ENCODE measurements at places on chromosomes 3 and 15.

DNA sequence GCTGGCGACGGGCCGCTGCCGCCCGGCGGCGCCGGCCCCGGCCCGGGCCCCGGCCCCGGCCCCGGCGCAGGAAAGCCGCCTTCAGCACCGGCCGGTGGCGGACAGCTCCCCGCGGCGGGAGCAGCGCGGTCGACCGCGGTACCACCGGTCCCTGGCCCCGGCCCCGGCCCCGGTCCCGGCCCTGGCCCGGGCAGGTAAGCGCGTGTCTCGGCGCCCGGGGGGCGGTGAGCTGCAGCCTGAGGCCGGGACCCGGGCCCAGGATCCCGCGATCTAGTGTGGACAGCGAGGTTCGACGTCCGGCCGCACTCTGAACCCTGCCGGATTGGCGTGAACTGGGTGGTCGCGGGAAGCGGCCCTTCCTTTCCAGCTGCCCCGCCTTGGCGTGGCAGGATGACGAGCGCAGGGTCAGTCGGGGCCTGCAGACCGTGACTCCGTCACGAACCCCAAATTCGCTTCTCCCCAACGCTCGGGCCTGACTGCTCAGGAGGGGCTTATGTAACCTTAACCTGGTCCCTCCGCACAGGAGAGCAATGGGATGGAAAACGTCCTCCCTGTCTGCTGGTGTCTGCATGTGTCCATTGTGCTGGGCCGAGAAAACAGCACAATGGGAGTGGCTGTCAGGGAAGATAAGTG is 472 bp downstream of the BSN start:
- no peak for DNase-seq

DNA sequence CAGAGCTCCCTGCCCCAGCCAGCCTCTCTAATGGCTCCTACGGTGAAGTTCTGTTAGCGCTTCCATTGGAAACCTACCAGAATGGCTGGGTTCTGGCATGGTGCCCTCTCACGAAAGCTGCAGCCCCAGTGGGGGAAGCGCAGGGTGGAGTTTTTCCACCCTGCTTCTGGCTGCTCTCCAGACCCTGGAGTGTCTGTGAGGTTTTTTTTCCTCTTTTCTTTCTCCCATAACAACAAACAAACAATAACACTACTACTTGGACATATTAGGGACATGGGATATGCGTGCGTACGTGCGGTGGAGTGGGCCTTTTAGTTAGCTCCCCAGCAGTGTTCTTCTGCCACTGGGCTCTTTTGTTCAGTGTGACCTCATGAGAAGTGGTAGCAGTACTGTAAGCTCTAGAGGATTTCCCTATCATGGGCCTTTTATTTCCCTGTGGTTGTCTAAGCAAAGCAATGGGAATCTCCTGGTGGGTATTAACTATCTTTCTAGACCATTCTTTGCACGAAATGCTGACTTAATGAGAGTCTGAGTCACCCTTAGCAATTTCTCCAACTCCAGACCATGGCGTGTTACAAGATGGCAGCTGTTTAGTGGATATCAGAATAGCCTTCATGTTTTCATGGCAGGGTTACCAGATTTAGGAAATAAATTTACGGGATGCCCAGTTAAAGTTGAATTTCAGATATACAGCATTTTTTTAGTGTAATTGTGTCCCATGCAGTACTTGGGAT is 161.9 kb downstream of the FNDC3B start:
- DNase-seq = no peak

DNA sequence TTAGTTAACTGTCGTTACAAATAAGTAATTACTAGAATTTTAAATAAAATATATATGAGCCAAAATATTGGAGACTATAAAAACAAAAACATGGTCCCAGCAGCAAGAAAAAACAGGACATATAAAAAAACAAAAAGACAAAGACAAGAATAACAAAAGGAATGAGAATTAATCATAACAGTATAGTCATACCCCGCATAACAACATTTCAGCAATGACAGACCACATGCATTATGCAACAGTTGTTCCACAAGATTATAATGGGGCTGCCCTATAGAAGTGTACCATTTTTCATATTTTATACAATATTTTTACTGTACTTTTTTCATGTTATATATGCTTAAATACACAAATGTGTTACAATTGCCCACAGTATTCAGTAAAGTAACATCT is 5.6 kb downstream of the HLTF start:
- no peak for DNase-seq

GRCh38 chr15:41881920-41882688 is 11.7 kb downstream of the SPTBN5 start:
- no peak for DNase-seq

GRCh38 chr3:147417551-147418295 is 8.6 kb downstream of the ZIC1 start:
- no peak for DNase-seq

GRCh38 chr15:97096303-97096835 is 765.9 kb downstream of the NR2F2 start:
- DNase-seq = no peak

DNA sequence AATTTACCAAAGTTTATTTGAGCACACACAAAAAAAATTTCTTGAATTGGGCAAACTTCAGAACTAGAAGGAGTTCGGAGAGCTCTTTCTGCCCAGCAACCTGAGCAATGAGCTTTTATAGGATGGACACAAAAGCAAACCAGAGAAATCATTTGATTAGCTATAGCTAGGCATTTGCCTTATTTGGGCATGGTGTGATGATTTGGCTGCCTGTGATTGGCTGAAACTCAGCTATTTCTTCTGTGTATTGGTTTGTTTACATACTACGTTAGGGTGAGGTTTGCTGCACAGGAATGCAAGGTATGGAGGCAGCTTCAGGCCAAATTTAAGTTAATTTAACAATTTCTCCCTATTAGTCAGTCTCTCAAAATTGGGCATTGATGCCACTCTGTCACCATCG is 65.1 kb downstream of the NEK11 start:
- no peak for DNase-seq

DNA sequence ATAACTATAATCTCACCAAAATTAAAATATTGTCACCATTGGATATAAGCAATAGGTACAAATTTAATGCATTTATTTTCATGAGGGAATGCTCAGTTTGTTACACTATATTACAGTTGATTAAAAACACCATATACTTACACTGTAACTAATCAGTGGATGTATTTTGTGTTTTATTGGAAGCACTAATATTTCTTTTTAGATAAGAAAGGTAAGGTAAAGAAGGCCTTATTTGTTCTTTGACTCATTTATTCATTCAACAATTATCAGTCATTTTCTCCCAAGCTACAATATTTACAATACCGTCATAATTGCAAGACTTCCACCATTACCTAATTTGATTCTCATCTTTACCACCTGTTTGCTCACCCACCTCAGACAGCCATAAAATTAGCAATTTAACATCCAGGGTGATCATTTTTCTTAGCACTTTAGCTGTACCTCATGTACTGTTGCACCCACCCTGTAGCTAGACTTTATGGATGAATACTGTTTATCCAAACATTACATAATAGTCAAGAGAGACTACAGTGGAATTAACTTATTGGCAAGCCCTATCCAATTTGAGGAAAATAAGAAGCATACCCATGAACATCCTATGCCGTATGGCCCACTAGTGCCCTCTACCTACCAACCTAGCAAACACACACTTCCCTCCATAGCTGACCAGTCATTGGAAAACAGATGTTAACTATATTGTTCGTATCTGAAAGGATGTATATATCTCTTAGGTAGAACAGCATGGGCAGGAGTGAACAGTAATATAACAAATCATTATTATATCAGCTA is 229.6 kb downstream of the BBX start:
- DNase-seq = no peak

GRCh38 chr3:153889905-153890334 is 231.3 kb upstream of the ARHGEF26 start:
- DNase-seq = no peak

- DNase-seq = no peak
These were observed 73.1 kb downstream of the TFG start for GRCh38 chr3:100782348-100782747.

DNA sequence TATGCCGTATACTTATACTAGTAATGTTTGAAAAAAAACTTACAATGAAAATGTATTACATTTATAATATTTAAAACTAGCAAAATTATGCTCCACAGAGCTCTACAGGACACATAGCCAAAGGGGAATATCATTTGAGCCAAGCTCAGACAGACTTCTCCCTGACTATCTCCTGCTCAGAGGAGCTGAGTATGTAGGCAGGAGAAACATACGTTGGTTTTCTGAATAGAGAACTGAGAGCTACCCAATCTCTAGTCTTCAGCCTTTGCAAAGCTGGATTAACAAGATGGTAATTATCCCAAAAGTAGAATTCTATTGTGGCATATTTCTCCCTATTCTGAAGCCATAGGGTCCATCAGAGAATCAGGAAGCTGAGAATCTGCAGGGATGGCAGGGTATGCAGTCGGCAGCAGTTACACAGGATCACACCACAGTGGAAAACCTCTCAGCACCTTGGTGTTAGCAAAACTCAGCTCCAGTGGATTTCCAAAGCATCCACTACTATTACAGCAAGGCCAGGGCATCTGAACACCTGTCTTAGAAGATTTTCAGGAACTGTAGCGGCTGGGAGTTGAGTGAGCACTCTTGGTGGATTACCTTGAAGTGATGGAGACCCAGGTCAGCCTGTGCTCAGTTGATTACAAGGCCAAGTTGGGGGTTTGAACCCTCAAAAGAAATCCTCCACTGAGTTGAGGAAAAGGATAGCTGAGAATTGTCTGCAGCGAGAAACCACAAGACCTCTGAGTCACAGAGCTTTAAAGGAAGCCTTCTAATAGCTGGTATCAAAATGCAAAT is 30.1 kb downstream of the GPR15 start:
- DNase-seq = no peak

DNA sequence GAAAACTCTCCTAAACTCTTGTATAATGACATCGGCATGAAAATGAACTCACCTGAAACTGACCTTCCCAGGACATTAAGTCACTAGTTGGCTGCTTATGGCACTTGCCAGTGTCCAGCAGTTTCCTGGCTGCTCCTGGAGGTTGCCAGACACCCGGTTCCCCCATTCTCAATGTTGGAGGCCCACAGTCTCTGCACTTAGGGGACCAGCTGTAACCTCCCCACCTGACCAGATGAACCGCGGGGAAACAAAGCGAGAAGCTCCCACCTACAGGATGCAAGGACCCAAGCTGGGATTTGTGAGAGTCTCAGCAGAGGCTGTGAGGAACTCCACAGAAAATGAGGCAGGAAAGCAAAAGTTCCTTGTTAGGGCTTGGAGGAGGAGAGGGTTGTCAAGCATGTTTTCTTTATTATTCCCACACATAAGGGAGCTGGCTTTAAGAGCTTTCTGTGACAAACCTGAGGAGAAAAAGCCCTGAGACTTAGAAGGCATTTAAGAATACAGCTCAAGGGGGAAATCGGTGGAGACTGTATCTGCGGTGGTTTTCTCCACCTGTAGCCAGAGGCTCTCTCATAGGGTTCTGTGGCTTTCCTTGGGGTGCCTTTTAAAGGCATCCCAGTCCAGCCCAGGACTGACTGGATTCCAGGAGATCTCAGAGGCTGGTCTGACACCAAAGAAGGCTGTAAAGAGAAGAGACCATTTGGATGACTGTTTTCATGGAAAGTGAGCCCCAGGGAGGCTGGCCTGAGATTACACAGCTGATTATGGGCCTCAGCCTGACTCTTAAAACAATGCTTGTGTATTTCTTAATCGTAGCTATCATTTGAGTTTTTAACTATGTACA is 4.6 kb downstream of the TPM1 start:
- no peak for DNase-seq

DNA sequence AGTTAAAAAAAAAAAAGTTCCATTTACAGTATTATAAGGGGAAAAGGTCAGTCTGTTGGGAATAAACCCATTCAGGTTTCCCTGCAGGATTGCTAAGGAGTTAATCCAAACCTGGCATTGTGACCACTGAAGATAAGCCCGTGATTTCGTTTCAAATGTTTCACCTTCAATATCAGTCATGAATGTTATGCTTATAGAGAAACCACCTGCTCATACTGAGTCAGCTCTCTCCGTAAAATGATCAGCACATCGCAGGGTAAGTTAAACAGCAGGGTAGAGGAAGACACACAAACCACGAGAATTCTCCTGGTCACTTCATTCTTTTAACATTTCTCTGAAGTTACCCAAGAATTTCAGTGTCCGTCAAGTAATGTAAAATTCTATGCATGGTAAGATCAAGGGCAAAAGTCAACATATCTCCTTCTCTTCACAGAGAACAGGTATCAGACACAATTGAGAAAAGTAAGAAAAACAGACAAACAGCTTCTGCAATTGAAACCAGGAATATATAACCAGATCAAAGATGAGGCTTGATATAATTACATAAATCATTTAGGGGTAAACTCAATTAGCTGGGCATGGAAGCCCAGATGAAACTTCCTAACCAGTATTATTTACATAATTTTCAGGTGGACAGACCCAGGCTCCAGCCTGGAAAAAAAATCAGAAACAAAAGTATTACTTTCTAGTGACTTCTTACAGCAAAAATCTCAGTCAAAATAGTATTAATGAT is 67.6 kb upstream of the ARHGEF3 start:
- DNase-seq = no peak

- DNase-seq = no peak
These were observed 44.8 kb downstream of the TM4SF18 start for GRCh38 chr3:149288655-149289054.

- DNase-seq = no peak
These were observed 191.9 kb upstream of the TSC22D2 start for GRCh38 chr3:150216041-150216811.
